ENCODE measurements at places on chromosomes 12 and 14.

DNA sequence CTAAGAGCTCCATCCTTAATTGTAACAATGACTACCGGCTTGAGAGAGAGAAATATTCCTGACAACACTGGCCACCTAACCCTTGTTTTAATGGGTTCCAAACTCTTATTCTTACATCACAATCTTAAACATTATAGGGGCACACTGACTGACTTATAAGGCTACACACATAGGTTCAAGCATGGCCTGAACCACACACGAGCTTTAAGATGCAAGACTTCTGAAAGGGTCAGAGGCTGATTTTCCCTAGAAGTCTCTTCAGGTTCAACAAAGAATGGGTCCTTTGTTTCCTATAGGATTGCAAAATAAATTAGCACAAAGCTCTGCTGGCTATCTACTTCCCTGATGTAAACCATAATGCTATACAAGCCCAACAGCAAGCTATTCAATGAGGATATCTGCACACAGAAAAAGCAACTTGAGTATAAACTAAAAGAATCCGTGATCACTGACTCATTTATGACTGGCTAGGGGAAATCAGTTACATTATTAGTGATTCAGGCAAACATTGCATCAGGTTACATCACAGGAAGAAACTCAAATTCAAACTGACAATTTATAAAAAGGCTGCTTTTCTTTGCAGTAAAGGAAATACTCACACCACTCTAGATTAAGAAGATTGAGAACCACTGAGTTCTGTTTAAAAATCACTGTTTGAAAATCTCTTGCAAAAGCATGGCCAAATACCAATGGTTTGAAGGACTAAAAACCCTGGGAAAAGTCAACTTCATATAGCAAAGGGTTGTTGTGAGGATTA, 8.5 kb downstream of the BTG1 start:
- peak; percentile 66 for DNase-seq

DNA sequence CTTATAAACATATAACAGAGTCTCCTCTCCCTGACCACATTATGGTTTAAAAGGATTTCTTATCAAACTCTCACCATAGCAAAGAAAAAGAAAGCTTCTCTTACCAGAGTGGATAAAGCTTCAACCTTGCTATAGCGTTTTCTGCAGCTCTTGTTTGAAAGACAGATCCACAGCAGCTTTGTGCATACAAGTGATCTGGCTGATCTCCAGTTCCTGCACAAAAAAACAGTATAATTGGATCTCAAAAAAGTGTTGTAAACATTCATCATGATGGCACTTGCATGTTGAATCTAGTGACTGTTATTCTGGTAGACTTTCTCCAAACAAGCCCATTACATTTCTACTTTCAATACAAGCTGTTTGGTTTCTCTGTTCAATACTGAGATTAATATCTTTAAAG, 178.9 kb upstream of the MGAT4C start:
- no peak for DNase-seq

DNA sequence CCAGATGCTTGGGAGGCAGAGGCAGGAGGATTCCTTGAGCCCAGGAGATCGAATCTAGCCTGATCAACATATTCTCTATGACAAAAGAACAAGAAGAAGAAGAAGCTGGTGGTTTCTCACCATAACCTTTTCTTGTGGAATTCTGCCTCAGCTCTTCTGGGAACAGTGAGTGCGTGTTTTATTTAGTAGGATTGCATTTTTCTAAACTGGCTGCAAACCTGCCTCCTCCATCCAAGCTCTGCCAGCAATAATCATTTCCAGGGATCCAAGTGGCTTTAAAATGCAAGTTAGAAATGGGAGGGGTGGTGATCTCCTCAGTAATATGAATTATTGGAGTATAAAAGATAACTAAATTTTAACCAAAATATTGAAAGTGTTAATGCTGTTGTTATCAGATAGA, 46.1 kb upstream of the MMP17 start:
- no peak for DNase-seq

DNA sequence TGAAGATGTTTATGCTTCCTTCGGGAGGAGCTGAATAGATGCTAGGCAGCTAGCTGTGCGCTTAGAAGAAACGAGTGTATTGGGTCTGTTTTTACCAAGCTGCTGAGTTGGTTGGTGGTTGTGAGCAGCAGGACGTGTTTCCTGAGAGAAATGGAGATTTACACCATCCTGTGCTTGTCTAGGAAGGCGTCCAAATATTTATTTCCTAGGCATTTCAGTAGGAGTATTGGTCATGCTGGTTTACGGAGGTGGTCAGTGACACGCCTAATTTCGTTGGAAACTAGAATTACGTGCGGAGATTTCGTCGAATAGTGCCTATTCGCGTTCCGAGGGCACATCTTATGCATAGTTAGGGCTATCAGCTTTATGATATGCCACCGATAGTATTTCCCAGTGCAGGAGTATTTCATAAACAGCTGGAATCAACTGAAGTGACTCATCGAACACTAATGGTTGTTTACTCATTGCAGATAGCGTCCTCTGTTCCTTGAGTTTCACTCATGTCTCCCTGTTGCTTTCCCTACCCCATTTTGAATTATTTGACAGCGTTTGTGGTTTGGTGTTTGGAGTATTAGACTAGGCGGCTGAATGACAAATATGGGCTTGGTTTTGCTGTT, 780 bp downstream of the TBC1D15 start:
- DNase-seq: peak; percentile 56

DNA sequence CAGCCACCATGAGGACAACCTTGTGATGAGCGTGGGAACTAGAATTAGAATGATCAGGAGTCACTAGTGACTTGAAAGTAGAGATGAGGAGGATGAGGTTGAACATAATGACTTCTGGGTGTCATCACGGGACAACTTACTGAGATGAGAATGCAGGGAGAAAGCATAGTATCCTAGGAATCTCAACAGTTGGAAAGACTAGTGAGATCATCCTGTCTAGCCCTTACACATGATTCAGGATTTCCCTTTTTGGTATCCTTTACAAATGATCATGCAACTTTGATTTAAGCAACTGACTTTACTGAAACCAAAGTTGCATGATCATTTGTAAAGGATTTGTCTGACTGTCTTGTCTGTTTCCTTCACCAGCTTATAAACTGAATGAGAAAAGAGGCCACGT, 51.8 kb upstream of the HIF1A start:
- DNase-seq: no peak

- no peak for DNase-seq
These were observed 104.0 kb upstream of the PTPRB start for GRCh38 chr12:70741256-70741655.

DNA sequence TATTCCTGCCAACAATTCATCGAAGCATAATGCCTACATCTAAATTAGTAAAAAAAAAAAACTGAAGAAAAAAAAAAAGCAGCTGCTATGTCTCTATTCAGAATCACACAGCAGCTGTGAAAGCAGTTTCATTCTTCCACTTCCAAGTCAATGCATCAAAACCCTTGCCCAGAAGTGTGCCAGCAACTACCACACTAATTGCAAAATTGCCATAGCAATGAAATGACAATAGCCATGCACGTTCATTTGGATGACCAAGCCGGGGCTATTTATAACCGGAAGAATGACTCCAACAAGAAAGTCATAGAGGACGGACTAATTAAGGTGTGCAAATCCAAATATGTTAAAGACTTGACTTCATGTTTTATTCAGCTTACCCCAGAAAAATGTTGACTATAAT, 42.5 kb downstream of the SLC2A13 start:
- DNase-seq: no peak

DNA sequence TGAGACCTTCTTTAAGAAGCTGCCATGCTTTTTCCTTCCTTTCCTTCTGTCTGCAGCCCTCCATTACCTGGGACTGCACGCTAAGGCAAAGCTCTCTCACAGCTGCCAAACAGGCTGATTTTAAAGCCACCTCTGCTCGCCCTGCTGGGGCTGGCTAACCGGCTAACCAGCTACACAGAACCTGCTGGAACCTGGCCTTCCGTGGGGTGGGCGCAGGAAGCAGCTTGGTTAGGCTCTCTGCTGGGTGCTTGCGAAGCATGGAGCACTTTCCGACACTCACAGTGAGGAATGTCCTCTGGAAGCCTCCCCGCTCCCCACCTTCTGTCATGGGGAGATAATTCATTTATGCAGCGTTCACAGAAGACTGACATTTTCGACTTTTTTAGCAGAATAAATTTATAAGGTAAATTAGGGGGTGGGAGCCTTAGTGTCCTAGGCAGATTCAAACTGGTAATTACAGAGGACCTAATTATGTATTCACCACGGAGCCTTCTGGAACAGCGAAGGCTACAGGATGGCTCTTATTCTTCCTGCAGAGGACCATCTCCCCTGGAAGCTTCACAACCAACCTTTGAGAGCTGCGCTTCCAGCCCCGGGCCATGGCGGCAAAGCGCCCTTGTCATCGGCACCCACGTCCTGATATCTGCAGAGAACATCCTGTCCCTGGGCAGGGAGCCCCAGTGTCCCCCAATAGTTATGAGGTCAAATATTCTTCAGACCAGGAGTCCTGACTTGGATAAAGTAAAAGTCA, 12.4 kb upstream of the BCL11B start:
- DNase-seq: no peak

- no peak for DNase-seq
These were observed 114.3 kb upstream of the CAND1 start for GRCh38 chr12:67154901-67155300.

GRCh38 chr12:32476446-32476845, 77.1 kb downstream of the FGD4 start:
- no peak for DNase-seq

Data from HT-29 (cell line).